Fibroblast of skin of back (primary cell): ENCODE measurements at places on chromosomes 7 and 10.

DNA sequence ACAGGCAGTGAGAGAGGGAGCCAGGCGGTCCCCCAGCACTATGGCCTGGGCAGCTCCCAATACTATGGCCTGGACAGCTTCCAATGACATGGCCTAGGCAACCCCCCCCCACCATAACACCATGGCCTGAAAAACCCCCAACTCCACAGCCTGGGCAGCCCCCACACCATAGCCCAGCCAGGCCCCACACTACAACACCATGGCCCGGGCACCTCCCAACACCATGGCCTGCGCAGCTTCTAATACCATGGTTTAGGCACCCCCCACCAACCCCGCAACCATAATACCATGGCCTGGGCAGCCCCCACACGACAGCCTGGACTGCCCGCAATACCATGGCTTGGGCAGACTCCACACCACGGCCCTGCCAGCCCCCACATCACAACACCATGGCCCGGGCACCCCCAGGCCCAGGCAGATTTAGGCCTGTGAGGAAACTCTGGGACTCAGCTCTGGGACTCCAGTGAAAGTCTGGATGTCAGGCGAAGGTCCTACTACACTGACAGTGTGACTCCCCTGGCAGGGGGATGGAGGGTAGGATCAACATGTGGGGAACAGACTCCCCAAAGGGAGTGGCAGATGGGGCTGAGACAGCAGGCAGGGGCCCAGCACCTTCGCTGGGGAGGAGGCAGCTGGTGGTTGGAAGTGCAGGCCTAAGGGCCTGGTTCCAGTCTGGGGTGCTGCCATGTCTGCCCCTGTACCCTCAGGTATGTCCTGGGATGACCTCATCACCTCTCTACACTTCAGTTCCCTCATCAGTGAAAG, 8.7 kb downstream of the CPXM2 start:
- no peak for DNase-seq

DNA sequence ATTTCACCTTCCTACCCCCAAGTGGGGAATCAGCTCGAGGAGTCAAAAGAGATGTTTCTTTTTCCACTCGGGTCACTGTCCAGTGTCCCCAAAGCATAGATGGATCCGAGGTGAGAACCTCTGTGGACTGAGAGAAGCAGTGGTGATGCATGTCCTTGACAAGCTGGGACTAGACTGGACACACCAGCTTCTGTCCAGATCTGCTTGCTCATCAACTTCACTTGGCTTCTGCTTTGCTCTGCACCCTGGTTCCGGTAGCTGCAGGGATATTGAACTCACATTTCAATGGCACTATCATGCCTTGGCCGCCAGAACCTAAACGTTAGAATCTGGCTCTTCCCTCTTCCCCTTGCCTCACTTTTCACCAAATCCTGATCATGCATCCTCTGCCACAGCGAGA, 50.3 kb upstream of the CXCL12 start:
- DNase-seq = no peak

DNA sequence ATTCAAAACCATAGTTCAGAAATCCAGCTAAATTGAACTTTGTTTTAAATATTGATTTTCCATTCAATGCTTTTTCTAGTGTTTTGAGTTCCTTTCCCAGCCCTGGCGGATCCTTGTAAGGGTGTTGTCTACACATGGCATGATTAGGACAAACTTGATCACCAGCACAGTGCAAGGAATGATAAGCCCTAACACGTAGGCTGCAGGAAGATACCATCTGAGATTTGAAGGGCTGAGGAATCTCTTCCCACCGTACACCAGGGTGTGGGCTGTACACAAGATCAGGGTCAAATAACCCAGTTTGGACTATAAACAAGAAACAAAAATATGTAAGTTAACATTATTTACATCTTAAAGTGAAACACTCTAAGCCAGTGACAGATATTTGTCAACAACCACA, 27.4 kb downstream of the STEAP4 start:
- no peak for DNase-seq

DNA sequence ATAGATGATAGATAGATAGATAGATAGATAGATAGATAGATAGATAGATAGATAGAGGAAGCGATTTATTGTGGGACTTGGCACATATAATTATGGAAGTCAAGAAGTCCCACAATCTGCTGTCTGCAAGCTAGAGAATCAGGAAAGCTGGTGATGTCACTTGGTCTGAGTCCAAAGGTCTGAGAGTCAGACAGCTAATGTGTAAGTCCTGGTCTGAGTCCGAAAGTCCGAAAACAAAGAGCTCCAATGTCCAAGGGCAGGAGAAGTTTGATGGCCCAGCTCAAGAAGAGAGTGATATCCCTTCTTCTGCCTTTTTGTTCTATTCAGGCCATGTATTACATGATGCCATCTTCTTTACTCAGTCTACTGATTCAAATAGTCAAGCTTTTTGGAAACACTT, 53.8 kb upstream of the TCF7L2 start:
- no peak for DNase-seq

DNA sequence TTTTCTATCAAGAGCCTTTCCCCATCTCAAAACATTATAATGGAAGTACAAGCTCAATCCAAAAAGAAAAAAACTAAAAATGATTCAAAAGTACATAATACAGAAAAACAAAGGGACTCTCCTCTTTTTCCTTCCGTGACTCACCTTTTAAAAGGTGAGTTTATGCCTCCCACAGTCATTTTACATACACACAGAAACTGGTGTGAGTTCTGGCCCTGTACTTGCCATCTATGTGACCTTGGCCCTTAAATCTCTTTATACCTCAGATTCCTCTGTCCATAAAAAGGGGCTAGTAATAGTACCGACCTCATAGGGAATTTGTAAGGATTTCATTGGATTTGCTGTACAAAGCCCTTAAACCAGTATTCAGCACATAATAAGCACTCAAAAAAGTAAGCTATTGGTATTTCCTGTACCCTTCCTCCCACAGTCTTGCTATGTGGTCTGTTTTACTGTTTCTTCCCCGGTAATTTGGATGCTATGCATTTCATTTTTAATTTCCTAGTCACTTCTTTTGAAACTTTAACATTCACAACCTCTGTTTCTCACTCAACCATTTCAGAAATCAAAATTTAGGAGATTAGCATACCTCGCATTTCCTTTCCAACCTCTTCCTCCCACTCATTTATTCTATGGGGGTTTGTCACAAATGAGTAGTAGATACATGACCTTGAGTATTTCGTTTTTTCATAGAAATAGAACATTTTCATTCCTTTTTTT, 39.0 kb downstream of the STK17A start:
- DNase-seq = peak; percentile 27
